ENCODE measurements at places on chromosomes 7 and 10.

GRCh38 chr7:139072796-139073195 is 36.7 kb downstream of the ZC3HAV1 start:
- no peak for DNase-seq

DNA sequence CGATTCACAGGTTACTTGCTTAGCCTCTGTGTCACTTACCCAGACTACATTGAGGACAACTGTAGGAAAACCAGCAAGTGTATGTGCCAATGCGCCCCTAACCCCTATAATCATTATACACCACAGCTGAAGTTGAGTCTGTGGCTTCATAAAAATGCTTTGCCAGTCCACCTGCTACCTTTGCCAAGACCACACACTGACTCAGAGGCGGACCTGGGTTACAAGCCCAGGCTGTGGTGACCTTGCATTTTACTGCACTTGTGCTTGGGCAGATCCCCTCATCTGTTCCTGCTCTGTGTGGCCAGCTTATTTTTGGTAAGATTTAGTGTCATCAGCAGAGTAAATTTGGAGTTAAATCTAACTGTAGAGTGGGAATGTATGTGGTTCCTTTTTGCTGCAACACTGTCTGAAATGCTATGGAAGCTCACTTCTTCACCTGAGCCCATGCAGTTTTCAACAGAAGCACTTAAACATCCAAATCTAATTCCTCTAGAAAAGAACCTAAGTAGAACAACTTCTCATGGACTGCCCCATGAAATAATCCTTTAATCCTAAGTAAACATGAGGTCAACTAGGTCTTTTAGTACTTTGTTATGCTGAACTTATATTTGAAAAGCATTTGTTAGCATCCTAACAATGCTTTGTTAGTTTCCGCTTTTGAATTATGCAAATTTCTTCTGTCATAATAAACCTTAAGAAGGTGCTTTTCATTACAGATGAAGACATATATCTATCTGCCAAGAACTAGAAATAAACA is 96.2 kb upstream of the AMPH start:
- DNase-seq, result no peak

- no peak for DNase-seq
These were observed 105.6 kb upstream of the COL1A2 start for GRCh38 chr7:94289071-94289470.

DNA sequence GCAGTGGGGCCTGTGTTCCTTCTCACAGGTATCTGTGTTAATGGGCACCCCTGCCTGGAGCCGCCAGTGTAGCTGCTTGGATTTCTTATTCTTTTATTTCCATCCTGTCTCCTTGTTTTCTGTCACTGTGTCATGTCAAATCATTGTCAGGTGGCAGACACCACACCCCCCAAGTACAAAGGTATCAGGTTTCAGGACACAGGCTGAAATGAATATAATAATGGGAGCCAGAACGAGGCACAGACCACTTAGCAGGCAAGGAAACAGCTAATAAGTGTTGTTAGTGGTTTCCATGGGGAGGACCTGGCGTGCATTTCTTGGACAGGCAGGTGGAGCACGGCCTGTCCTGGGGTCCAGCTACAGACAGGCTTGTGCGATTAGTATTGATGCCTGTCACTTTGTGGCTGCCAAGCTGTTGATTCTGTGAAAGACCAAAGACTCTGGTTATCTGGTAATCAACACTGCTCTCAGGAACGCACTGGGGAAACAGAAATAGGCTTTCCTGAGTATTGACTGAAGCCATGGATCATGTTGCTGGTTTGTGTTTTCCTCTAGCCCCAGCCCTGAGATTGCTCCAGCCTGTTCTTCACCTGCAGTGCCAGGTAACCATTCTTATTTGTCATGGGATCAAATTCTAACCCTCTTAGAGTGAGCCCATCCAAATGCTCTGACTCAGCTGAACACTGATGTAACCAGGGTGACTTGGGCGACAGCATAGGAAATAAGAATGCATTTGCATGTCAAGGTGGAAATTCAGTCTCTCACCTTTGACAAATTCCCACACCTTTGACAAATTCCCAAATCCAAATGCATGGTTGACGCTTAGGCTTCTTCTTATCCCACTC is 1002.0 kb downstream of the LRMDA start:
- no peak for DNase-seq

- DNase-seq, result no peak
These were observed 417.6 kb upstream of the C7orf33 start for GRCh38 chr7:148172920-148173319.

GRCh38 chr10:46282842-46283574 is 3.8 kb upstream of the ANTXRL start:
- peak; percentile 72 for DNase-seq

- no peak for DNase-seq
These were observed 43.8 kb upstream of the ACSL5 start for GRCh38 chr10:112330162-112330561.

- no peak for DNase-seq
These were observed 9.5 kb downstream of the SLC18A2 start for GRCh38 chr10:117250411-117250810.

DNA sequence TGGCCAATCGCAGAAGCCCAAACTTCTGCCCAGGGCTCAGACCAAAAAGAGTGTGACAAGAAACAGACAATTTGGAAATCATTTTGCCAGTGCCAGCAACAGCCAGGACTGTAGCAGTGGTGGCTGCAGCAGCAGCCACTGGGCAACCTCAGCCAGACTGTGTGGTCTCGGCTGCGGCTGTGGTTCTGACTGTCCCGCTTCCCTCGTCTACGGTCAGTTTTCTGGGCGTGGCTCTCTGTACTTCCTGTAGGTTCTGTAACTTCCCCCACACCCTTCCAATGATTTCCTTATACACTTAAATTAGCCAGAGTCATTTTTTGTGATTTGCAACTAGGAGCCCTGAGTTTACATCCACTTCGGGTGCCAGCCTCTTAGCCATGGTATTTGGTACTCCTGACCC is 39.9 kb downstream of the CYTH3 start:
- DNase-seq, result no peak

GRCh38 chr7:24141874-24142509 is 142.0 kb upstream of the NPY start:
- DNase-seq, result no peak

DNA sequence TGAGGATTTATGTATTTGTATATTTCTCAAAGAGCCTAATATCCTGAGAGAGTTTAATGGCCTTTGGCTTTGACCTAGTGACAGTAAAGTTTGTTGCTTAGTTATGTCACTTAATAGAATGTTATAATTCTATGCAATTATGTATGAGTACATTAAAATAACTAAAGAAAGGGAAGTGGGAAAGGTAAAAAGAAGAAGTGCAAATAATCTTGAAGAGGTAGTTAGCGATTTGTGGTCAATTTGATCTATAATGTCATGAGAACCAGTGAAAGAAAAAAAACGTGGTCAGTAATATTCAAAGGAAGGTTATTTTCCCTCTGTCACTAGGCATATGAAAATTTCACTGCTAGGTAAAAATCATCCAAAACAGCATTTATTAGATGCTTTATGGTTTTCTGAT is 143.4 kb upstream of the LSM8 start:
- DNase-seq, result no peak

- no peak for DNase-seq
These were observed 6.8 kb downstream of the FFAR4 start for GRCh38 chr10:93573051-93573909.

DNA sequence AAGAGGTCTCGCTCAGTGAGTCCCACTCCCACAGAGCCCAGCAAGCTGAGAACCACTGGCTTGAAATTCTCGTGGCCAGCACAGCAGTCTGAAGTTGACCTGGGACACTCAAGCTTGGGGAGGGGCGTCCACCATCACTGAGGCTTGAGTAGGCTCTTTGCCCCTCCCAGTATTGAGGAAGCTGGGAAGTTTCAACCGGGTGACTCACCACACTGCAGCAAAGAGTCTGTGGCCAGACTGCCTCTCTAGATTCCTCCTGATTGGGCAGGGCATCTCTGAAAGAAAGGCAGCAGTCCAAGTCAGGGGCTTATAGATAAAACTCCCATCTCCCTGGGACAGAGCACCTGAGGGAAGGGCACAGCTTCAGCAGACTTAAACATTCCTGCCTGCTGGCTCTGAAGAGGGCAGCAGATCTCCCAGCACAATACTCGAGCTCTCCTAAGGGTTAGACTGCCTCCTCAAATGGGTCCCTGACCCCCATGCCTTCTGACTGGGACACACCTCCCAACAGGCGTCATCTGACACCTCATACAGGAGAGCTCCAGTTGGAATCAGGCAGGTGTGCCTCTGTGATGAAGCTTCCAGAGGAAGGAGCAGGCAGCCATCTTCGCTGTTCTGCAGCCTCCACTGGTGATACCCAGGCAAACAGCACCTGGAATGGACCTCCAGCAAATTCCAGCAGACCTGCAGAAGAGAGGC is 970.9 kb upstream of the LRRN3 start:
- DNase-seq, result no peak

- DNase-seq, result no peak
These were observed 347.0 kb upstream of the MTPN start for GRCh38 chr7:136324073-136324704.

DNA sequence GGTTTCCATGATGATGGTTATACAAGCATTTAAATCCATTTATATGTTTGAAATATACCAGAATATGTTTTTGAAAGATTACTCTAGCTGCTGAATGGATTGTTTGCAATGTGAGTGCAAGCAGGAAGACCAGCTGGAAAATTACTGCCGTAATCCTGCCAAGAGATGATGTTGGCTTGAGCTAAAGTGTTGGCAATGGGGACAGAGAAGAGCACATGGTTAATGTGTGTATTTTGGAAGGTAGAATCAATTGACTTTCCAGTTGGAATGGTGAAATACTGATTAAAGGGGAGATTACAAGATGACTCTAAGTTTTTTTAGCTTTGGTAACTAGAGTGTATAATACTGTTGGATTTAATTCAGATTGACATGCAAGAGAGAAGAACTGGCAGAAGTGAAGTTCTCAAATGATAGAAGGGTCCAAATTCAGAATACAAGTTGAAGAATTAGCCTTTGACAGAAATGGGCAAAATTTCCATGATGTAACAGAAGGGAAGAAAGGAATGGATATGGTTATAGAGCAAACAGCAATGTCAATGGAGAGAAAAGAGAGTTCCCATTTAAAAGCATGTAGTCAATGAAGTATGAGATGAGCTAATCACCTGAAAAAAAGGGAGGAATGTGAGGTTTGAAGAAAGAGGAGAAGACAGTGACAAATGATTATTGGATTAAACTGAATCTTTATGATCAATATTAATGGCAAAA is 422.0 kb downstream of the CDC14C start:
- no peak for DNase-seq

DNA sequence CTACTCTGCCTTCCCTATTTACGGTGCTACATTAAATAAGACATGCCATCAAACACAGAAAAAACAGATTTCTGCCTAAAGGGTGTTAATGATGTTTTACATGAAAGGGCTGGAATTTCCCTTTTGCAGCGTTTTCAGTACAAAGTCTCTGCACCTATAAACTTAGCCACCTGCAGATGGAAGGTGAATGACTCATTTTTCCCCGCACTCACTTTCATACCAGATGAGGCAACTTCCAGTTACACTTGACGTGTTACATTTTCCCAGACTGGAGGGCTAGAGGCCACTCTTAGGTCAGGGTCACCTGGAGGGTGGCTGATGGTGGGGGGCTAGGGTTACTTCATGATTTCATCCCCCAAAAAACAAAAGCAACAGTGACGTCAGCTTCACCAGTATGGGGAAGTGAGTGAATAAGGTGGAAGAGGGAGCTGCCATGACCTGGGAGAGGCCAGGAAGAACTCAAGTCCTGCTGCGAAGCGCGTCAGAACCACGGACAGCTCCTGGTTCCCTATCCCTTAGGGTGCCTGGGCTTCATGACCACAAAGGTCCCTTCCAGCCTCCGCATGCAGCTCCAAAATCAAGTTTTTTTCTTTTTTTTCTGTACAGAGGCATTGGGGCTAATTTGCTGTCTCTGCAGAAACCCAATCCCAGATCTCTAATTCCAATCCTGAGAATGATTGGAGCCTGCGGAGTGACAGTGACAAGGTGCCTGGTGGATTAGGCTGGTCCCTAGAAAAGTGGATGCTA is 94.0 kb downstream of the ADARB2 start:
- peak; percentile 34 for DNase-seq

DNA sequence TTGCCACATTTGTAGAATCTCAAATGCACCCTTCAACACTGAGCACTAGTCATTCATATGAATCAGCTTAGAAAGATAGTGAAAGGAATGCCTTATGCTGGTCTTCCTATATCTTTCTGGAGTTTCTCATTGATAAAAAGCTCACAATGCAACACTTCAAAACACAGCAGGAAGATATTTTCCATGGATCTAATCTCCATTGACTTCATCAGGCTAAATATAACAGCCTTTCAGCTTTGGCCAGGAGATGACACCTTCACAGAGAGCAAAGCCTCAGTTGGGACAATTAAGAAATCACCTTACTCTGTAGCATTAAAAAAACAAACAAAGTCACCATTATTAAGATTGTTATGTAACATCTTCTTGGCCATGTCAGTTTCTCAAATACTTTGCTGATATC is 6.7 kb downstream of the NRP1 start:
- no peak for DNase-seq

DNA sequence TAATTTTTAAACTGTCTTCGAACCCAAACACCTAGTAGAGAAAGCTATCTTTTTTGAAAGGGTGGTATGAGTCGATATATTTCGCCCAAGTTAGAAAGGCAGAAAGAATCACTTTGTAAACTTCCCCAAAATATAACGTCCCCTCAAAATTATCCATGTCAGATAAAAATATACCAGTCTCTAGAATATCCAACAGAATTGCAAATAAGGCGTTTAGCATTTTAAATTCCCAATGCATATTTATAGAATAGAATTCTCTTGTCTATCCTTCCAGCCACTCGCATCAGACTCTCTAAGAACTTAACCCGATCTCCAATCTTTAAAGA is 2.1 kb downstream of the CTBP2 start:
- no peak for DNase-seq

DNA sequence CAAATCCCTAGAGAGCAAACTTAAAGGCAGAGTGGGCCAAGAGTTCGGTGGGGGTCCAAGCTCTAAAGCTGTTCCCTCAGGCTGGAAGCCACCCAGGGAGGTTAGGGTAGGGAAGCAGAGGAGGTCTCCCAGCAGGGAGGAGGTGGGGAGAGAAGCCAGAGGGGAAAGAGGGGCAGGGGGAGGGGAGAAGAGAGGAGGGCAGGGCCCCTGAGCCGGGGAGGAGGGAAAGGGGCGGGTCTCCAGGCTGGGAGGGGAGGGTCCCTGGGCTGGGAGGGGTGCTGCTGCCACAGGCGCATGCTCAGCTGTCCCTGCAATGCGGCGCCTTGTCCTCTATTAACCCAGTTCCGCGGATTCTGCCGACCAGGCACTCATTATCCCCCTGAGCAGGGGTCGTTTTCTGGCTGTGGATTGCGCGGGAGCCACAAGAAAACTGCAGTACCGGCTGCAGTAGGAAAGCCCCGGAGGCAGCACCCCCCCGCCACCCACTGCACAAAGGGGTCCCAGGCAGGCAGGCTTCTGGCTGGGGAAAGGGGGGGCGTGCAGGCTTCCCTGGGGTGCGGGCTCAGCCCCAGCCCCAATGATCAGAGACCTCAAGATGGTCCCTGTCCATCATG is 49.3 kb downstream of the CAMK2B start:
- no peak for DNase-seq

GRCh38 chr7:114414156-114415063 is at the start of gene FOXP2:
Gene FOXP2 (plus strand): TSS chr7:114414815. CDS start chr7:114426512, 11,697 bp downstream.
- no peak for DNase-seq

GRCh38 chr7:130228840-130229502 is 21.3 kb downstream of the SSMEM1 start:
- DNase-seq, result no peak
